CD4-positive, alpha-beta T cell (primary cell): ENCODE measurements at places on chromosomes 5 and 9.

- no peak for DNase-seq
Measured at GRCh38 chr5:75054134-75054930, 2.0 kb upstream of the GCNT4 start.

- peak; percentile 72 for DNase-seq
Measured at GRCh38 chr5:179530069-179530998, 20.0 kb upstream of the RUFY1 start.

DNA sequence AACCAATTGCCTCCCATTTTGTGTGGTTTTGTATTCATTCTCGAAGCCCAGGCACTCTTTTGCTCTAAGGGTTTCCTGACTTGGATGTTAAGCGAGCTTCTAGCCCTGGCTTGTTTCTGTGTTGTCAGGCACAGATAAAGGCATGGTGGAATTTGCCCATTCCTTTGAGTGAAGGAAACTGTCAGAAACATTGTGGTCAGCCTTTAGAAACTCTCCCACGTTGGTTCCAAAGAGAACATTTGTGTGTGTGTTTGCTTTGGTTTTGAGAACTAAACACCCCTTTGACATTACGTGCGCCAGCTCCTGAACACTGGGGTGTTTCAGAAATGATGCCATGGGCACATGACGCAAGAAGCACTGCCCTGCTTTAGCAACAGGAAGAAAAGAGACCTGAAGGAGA lies 320.9 kb downstream of the NTRK2 start:
- DNase-seq, result no peak

GRCh38 chr5:110338341-110339083 lies 388.0 kb downstream of the TMEM232 start:
- DNase-seq, result no peak

GRCh38 chr9:119802621-119803020 lies 433.4 kb upstream of the BRINP1 start:
- DNase-seq, result no peak

DNA sequence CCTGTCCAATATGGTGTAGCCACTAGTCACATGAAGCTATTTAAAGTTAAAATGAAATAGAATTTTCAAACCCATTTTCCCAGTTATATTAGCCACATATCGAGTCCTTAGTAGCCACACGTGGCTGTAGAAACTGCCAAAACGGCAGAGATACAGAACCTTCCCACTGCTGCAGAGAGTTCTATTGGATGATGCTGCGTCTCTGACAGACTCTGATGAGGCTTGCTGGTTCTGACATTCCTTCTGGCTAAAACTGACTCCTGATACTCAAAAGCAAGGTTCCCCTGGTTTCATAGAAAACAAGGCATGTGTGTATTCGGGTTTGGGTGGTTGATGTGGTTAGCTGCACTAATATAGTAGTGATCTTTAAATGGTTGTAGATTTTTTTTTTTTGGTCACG lies 91.5 kb downstream of the TLE4 start:
- no peak for DNase-seq

DNA sequence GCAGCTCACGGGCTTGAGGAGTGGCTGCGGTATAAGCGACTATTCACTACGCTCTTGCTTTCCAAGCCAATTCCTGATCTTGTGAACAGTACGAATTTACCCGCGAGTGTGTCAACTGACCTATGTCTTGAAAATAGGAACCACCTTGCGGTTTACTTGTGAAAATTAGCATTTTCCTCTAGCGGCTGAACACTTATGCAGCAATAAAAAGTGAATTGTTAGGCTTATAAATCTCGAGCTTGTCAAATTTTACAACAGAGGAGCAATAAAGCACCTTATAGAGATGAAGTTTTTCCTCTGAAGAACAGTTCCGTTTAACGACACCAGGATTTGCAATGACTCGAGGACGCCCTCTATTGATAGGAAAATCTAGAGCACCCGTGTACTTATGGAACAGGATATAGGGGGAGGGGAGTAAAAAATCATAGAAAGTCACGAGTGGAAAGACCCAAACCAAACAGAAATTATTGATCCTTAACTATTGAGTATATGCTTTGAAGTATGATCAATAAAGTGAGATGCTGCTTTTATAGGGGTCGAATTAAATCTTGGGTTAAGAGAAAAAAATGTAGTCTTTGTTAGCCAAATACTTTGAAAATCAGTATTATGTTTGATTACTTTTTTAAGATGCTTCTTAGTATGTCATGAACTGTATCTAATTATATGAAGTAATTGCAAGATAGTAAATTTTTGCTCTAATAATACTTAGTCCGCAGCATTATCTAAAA lies 1.9 kb upstream of the RGMB start:
- DNase-seq, result peak; percentile 62

GRCh38 chr5:142811866-142812557 lies 41.8 kb downstream of the ARHGAP26 start:
- DNase-seq, result no peak

DNA sequence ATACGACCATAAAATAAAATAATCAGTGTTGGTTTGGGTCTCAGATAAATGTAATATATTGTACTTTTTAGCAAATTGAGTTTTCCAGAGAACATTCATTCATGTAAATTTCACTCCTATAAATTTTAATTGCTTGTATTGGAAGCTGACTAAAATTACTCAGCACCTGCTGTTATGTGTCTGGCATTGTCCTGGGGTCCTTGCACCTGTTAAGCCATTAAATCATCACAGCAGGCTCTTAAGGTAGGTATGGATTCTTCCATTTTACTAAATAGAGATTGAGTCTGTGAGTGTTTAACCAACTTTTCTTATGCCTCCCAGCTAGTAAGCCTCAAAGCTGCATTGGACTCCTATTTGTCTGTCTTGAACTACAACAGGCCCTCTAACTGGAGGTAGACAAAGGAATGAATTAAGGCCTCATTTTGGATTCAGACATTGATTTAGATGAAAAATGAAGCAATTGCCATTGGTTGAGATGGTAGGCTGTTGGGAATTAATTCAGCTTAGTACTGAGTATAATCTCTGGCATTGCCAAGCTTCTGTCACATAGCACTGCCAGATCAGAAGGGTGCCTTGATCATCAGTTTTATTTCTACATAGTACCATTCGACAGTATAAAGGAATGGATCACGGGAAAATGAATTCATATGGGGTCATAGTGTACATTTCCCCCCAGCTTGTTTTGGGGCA lies 78.9 kb downstream of the PARP8 start:
- DNase-seq, result no peak

DNA sequence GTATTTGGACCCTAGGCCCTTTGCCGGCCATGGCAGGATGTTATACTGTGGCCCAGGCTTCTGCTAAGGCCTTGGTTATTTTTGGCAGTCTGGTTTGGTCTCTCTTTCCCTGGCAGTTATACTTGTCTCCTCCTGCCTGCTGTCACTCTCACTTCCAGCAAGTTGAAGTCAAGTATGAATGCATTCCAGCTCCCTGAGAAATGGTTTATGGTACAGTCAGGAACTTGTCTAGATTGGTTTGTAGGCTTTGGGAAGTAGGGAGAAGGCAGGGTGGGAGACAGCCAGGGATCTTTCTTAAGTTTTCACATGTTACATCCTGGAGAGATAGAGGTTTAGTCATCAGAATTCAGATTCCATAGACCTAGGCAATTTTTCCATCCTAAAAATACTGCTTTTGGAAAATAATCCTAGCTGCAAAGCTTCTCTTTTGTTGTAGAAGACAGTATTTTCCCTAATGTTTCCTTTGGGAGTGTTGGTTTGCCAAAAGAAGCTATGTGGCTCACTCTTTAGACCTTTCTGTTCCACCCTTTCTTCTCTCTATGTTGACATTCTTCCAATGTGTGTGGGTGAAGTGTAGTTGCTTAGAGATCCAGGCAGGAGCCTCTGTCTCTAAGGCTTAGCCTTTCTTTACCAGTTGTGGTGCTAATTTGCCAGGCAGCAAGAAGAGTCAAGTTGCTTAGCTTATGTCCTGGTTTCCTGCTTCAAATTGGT lies 2.5 kb upstream of the KDM3B start:
- no peak for DNase-seq

DNA sequence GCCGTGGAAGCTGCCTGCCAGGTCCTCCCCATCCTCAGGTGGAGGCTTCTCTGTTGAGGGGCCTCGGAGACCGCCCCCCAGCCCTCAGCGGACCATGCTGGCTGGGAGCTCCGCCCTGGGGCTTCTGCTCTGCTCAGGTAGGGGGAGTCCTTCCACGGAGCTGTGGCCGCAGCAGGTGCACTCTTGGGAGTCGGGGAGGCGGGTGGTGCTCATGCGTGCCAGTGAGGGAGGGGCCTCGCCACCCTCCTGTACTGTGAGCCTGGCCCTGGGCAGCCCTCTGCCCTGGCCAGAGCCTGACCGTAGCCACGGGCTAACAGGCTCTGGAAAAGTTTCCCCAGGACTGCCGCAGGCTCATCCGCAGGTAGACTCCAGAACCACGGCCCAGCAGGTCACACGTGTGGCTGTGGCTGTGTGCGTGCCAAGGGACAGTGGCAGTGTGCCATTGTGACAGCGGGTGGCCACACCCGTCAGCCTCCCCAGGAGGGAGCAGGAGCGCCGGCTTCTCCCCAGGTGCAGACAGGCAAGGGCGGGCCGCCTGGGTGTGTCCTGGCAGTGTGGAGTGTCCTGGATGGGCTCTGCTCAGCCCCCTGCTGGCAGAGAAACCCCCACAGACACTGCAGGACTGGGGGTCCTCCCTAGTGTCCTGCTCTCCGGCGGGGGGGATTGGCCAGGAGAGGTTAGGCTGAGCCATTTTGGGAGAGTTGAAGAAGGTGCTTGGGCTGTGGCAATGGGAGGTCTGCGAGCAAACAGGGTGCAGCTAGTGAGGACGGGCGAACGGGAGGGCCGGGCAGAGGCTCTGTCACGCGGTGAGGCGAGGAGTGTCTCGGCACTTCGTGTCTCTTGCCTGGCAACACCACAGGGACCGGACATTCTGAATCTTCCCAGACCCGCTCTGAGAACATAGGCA lies 29.5 kb downstream of the TPPP start:
- no peak for DNase-seq

DNA sequence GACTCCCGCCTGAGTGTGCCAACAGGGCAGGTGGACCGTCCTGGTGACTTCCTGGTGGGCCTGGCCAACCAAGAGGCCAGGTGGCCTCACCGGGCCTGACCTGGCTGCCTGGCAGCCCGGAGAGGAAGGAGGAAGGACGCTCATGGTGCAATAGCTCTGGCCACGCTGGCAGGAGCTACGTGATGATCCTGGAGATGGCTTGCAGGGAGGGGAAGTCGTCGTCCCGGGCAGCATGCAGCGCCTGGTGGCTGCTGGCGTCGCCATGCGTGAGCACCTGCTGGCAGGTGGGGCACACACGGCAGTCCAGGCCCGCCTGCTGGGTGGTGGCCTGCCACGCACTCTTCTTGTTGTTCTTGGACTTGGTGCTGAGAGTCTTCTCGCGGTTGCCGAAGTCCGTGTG lies 26.3 kb downstream of the SPATA31C1 start:
- no peak for DNase-seq

DNA sequence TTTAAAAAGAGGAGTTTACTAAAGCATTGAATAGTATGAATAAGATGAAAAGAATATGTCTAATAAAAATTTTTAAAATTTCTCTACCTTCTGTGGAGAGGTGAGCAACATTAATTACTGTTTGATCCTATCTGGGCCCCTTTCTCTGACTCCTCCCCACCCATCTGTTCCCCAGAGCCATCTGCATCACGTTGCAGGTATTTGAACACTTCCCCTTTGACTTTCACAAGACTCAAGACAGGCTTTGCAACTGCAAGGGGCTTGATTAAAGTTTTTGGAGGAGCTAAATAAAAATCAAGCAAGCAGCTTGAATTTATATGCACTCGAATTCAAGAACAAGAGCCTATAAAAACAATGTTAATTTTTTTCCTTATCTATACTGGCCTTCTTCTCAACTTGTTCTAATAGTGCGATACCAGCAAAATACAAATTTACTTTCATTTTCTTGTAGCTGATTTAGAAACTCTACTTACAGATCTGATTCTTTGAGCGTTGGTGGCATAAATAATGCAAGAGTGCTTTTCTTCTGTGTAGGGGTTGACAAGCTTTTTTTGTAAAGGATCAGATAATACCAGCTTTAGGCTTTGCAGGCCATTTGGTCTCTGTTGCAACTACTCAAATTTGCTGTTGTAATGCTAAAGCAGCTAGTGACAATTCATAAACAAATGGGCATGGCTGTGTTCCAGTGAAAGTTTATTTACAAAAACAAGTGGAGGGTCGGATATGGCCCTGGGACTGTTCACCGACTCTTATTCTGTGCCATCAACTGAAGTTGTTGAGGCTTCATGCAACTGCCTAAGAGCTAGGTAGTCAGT lies 21.2 kb downstream of the TXNDC8 start:
- DNase-seq, result no peak

GRCh38 chr9:75228893-75229292 lies 140.6 kb downstream of the OSTF1 start:
- DNase-seq, result no peak

DNA sequence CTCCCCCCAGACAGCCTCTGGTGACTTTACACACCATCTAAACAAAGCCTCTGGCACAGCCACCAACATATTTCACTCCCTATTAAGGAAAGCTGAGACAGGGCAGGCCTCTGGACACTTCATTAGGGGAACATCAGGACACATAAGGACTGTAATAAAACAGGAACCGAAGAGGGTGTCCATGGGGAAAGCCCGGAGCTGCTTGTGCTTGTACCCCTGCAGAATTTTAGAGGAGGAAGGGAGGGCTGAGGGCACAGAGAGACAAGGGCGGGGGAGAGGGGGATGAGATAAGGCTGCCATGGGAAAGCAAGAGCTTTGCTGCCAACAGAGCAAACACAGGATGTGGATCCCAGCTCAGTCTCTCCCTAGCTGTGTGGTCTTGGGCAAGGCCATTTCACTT lies 138.4 kb downstream of the ASTN2 start:
- no peak for DNase-seq

GRCh38 chr9:121858788-121859187 lies 207.4 kb downstream of the DAB2IP start:
- DNase-seq, result no peak

DNA sequence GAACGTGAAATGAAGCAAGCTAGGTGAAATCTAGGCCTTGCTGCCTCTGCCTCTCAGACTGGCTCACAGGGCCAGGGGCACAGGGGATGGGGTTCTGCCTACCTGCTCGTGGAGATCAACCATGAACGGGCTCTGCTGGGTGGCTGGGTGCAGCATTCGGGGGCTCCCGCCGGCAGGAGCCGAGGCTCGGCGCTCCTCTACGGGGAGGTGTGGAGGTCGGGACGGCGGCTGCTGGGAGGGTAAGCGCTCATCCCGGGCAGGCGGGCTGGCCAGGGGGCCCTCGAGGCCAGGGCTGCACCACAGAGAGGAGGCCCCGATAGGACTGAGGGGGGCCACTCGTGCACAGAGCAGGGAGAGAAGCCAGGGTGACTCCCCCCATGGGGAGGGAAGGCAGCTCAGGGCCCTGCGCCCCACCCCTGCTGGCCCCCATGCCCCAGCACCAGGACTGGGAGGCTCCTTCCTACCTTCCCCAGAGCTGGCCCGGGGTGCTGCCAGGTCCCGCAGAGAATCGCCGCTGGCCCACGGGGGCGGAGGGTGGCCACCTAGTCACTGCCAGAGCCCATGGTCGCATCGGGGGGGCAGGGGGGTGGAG lies 5.2 kb downstream of the RNF44 start:
- no peak for DNase-seq

DNA sequence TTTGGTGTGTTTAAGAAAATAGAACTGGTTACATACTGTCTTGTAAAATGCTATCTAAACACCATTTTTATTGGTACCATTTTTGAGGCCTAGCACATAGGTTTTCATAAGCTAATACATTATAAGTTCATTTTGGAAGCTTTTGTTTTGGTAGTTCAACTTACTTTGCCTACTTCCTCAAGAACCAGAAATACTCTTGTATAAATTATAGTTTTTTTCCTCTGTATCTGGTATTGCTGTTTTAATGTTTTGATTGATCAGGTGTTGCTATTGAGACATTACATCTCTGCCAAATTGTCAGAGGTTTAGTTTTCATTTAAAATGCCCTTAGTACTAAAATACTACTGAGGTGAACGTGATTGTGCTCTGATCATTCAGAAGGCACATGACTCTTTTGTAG lies 90.6 kb upstream of the GRHPR start:
- no peak for DNase-seq
